ENCODE measurements at places on chromosomes 16 and 17. TPM values are rescaled to one million over a fixed set of nuclear protein-coding genes. Genes with fewer than 3 reads are reported as not detected.

HNF1B gene
- polyA plus RNA-seq, result not detected

TBC1D3B gene
- 0.47 TPM for polyA plus RNA-seq

TBC1D10B gene
- polyA plus RNA-seq, result 33.8 TPM

TMEM204 gene
- polyA plus RNA-seq, result 4.8 TPM

KIF2B gene
- not detected for polyA plus RNA-seq

ATP2A1 gene
- 0.57 TPM for polyA plus RNA-seq

NFAT5 gene
- 1.2 TPM for polyA plus RNA-seq

PTX4 gene
- not detected for polyA plus RNA-seq

SHCBP1 gene
- polyA plus RNA-seq, result 11.4 TPM

CASKIN1 gene
- polyA plus RNA-seq, result 0.06 TPM

COQ9 gene
- polyA plus RNA-seq, result 38.6 TPM

SLFN12L gene
- not detected for polyA plus RNA-seq

TEKT3 gene
- not detected for polyA plus RNA-seq

IRF8 gene
- polyA plus RNA-seq, result not detected

WSCD1 gene
- polyA plus RNA-seq, result not detected

DNAI2 gene
- not detected for polyA plus RNA-seq

GALR2 gene
- polyA plus RNA-seq, result 0.12 TPM

ROGDI gene
- 27.3 TPM for polyA plus RNA-seq

KRT15 gene
- 218 TPM for polyA plus RNA-seq

CMTM2 gene
- polyA plus RNA-seq, result not detected

KRT32 gene
- not detected for polyA plus RNA-seq

CLEC18B gene
- polyA plus RNA-seq, result 0.14 TPM

PRR35 gene
- not detected for polyA plus RNA-seq

Data from foreskin keratinocyte (primary cell).